ENCODE measurements at places on chromosomes 4 and X. TPM values are rescaled to one million over a fixed set of nuclear protein-coding genes. Genes with fewer than 3 reads are reported as not detected.
A peak's percentile ranks its signal among the peaks of the same experiment; 100 is the strongest.

- no peak for DNase-seq
Measured at GRCh38 chrX:45711231-45711630, 510.6 kb upstream of the DIPK2B start.

The TRMT10A gene
- 5.4 TPM for total RNA-seq

- no peak for DNase-seq
Measured at GRCh38 chrX:106510713-106511403, 100.9 kb upstream of the RADX start.

The RGN gene
- not detected for total RNA-seq

GRCh38 chr4:98474408-98474844 lies 184.0 kb downstream of the TSPAN5 start:
- DNase-seq = no peak

The SYP gene
- total RNA-seq = 0.73 TPM

DNA sequence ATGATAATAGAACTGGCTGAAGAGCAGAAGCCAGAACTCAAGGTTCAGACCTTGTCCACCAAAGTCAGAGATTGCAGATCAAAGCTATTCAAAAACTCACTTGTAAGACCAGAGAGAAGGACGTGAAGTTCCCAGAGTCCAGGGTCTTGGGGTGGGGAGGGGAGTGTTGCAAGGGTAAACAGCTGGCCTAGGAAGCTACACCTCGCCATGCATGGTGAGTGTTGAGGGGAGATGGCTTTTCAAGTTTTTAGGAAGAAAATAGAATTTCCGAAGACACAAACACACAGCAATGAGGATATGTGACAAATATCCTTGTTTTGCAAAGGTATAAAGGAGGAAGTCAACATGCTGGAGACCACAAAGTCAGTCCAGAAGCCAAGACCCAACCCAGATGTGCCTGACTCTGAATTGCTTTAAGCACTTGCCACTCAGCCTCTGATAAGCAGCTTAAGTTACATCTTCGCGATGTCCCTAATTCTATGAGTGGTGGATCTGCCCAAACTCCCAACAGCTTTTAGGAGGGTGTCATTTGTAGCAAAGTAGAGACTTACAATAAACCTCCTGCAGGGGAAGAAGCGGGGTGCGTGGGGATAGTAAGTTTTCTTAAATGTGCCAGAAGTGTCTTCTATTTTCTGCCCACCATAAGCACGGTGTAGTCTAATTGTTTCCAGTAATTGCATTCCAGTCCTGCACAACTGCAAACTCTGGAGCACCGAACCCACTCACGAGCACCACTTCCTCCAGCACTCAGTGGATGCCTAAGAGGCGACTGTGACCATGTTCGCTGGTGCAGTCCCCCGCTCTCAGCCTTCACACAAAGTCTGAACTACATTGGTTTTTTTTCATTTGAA lies 26.5 kb downstream of the HAND2 start:
- DNase-seq = no peak

DNA sequence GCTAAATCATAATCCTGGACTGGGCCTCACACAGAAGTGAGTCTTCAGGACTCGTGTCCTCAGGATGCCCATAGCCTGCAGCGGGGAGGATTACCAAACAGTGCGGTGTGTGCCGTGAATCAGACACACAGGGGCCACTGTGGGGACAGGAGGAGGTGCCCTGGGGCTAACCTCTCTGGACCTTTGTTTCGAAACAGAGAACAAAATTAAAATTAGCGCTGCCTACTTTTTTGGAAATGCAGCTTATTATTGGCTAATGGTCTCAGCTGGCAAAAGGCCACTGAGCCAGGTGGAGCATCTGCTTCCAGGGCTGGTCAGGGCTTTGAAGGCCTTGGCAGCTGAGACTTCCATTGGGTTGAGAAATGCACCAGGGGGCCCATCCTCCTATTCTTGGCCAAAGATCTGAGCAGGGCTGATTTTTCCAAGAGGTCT lies 236.2 kb downstream of the EVC2 start:
- DNase-seq = no peak

The NRK gene
- total RNA-seq = not detected

DNA sequence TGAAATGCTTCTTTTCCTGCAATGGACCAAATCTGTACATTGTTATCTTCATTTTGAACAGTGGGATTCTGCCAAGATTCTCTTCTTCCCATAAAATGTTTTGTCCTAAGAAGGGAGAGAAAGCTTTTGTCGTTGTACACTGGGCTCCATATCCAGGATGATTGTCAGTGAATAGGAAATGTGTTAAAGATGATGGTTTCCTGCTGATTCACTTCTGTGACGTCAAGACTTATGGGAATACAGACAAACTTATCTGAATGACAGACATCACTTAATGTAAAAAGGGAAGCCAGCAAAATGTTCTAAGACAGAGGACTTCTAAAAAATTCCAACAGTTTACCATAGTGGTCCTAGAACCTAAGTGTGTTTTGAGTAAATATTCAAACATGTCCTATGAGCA lies 53.7 kb upstream of the HPF1 start:
- DNase-seq = no peak

- DNase-seq = no peak
Measured at GRCh38 chrX:133375615-133376340, 39.5 kb downstream of the GPC4 start.

The CT45A10 gene
- not detected for total RNA-seq

- DNase-seq = no peak
Measured at GRCh38 chr4:31784558-31784957, 1064.4 kb downstream of the PCDH7 start.

The NPNT gene
- total RNA-seq = not detected

DNA sequence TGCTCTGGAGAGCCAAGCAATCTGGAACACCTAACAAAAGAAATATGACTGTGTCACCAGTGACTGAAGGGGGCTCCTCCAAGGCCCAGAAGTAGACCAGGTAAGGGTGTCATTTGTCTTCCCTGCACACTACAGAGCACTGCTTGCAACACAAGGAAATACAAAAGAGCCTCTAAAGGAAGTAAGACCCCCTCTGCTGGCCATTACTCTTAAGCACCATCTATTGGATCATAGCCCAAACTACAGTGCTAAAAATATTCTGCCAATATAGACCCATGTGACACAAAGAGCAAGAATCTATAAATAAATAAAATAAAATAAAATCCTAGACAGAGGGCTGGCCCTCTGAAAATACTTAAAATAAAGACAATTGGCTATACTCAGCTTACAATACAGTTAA lies 528.7 kb downstream of the TMA16 start:
- DNase-seq = no peak

- DNase-seq = no peak
Measured at GRCh38 chrX:8668813-8669212, 63.1 kb downstream of the ANOS1 start.

DNA sequence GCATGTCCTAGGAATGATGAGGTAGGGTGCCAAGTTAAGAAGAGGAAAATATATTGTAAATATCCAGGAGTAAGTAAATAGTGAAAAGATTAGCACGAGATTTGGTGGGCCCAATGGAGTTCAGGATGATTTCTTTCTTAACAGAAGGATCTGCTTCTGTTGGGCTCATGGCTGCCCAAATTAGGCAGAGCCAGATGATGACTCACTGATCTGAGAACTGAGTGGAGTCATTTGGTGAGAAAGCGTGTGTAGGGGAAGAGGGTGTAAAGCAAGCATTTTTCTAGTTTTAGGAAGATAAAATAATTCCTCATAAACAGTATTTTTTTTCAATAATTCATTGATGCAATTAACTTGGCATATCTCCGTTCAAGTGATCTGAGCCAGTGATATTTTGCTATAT lies 1.6 kb downstream of the TBX22 start:
- no peak for DNase-seq

The CSAG3 gene
- total RNA-seq = not detected

The TCP11X2 gene
- total RNA-seq = not detected

The F9 gene
- not detected for total RNA-seq

- DNase-seq = no peak
Measured at GRCh38 chr4:13543839-13544605, at the start of gene NKX3-2. Gene NKX3-2, minus strand, starts transcription at chr4:13544508. Its CDS starts 94 bp downstream, at chr4:13544414.

GRCh38 chr4:48780865-48781214 lies 761 bp upstream of the FRYL start:
- peak; percentile 41 for DNase-seq

- DNase-seq = no peak
Measured at GRCh38 chrX:149259241-149259640, 245.9 kb downstream of the IDS start.

DNA sequence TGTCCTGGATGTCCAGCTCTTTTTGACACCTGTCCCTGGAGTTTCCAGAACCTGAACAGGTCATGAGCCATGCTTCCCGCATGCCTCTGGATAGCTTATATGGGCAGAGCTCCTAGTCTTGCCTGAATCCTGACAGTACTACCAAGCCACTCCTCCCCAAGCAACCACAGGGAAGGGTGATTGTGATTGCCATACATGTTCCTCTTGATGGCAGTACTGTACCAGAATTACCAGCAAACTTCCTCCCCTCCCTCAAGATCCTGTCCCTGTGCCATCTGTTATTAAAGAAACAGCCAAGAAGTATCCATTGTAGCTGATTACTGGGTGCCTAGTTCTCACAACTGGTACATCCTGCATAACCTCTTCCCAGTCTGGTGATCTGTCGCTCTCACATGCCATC lies 264.3 kb upstream of the AGTR2 start:
- no peak for DNase-seq

DNA sequence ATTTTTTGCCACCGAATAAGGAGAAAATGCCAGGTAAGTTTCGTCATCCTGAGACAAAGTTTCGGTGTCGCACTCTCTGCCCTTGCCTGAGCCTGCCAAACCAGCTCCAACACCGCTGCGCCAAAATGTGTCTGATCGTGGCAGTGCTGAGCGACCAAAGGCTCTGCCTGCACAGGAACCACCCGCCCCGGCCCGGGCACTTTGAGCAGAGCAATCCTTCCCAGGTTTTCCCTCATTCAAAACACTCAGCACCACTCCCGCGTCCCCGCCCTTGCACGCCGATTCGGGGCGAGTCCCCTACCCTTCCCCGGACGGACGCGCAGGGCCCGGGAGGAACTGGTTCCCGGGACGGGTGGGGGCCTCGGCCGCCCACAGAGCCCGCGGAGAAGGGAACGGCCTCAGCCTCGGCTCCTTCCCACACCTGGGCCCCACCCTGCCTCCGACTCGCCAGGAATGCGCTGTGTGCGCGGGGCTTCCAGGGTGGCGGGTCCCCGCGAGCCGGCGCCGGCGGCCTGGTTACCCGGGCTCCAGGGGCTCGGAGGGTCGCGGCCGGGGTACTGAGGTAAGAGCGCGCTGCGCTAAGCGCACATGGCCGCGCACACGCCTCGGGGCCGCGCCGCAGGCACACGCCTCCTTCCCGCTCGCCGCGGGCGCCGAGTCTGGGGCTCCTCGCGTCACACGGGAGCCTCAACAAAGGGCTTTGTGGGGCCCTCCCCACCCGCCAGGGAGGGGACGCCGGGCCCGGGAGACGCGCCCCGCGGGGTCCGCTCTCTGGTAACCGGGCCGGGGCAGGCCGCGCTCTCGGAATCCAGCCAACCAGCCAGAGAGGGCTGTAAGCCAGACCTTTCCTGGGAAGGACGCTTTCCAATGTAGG lies at the start of gene C4orf36:
Gene C4orf36 (minus strand): TSS at position 661 of the 874 bp plus-strand sequence. CDS start 902 bp downstream, outside the sequence.
- peak; percentile 22 for DNase-seq

The GPR173 gene
- not detected for total RNA-seq

- DNase-seq = no peak
Measured at GRCh38 chr4:153024466-153024865, 88.3 kb downstream of the FHDC1 start.

GRCh38 chrX:25807022-25807421 lies 331.1 kb upstream of the MAGEB18 start:
- DNase-seq = no peak

GRCh38 chrX:110167952-110168451 lies 149.9 kb downstream of the AMMECR1 start:
- peak; percentile 46 for DNase-seq

The EDA gene
- total RNA-seq = 2.8 TPM

GRCh38 chr4:88706574-88706973 lies 8.9 kb upstream of the NAP1L5 start:
- DNase-seq = no peak

DNA sequence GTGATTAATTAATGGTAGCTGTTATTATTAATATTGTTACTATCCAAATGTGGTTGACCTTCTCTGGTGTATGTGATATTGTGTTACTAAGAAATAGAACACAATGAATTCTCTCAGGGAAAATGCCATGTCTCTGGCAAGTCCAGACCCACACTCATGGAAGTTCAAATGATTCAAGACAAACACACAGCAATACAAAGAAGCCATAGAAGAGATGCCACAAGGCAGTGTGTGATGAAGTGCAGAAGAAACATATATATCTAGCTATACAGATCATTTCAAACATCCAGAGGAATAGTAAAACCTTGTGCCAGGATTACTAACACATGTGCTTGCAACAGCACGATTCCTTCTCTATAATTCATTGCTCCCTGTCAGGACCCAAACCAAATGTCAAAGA lies 93.1 kb upstream of the SOD3 start:
- no peak for DNase-seq

GRCh38 chr4:10730019-10730418 lies 45.5 kb upstream of the CLNK start:
- no peak for DNase-seq

DNA sequence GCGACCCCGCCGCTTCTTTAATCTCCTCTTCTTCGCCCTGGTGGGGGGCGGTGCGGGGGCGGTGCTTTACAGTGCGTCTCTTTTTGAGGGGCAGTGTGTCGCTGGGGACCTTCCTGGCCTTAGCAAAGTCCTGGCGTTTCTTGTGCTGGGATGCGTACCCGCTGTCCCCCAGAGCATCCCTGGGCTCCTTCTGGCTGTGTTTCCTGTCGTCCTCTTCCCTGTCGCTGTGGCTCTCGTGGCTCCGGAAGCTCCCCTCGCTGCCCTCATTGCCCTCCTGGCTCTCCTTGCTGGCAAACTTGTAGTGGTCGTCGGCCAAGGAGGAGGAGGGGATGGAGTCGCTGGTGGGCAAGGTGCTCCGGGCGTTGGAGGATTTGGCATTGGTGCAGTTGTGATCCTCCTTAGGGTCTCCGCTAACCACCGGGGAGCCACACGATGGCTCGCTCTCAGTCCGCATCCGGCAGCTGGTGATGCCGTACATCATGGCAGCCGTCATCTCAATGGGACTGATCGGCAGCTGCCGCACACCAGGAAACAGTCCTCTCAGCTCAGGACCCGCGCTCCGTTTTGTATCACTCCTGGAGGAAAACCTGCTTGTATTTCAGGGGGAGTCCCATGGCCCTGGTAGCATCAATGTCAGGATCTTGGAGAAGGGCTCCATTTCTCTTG lies 30.4 kb upstream of the TMSB15A start:
- DNase-seq = no peak

DNA sequence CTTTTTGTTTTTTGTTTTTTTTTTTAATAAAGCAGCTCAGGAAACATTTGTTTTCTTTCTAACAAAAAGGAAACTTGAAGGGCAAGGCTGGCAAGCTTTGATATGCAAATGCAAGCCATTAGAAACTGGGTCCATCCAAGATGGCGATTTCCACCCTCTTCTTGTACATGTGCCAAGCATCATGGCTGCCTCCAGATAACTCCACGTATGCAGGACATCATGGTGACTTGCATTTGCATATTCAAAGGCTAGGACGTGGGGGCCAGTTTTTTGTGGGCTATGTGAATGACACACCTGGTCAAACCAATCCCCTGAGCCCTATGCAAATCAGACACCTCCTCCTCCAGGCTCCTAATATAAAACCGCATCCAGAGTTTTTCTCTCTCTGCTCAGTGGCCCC lies 692.6 kb downstream of the FAM133A start:
- DNase-seq = no peak

The ALAS2 gene
- not detected for total RNA-seq
